Caudate nucleus (tissue), 63 donors: ENCODE measurements at places on chromosomes 1 and 21.

GRCh38 chr21:17758683-17759082, 60.5 kb downstream of the C21orf91 start:
- DNase-seq: no peak

DNA sequence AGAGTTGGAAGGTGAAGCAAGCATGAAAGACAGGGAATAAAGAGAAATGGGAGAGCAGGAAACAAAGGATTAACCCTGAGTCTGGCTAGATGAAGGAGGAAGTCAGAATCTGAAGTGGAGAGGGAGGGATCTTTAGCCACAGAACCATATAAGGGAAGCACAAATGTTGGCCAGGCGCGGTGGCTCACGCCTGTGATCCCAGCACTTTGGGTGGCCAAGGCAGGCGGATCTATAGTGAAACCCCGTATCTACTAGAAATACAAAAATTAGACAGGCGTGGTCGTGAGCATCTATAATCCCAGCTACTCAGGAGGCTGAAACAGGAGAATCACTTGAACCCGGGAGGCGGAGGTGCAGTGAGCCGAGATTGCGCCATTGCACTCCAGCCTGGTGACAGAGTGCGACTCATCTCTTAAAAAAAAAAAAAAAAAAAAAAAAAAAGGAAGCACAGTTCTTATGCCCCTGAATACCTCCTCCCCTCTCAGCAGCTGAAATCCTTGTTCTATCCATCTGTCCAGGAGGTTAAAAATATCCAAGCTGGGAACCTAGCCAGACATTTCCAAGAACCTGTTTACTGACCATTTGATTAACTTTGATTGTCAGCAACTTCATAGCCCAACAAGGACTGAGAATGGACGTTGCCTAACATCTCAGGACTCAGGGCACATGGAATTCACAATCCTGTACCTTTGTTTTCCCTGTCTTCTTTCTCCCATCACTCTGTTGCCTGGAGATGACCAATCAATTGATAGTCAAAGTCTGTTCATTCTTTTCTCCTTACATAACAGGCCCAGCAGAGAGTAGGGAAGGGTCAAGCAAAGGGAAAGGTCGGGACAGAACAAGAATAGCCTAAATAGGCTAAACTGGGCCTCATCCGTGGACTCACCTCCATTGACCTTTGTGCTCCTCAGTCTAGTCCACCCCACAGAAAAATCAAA, 10.6 kb downstream of the TXNIP start:
- no peak for DNase-seq

- DNase-seq: no peak
Observed at GRCh38 chr1:188594542-188595235, 1765.9 kb downstream of the PLA2G4A start.

DNA sequence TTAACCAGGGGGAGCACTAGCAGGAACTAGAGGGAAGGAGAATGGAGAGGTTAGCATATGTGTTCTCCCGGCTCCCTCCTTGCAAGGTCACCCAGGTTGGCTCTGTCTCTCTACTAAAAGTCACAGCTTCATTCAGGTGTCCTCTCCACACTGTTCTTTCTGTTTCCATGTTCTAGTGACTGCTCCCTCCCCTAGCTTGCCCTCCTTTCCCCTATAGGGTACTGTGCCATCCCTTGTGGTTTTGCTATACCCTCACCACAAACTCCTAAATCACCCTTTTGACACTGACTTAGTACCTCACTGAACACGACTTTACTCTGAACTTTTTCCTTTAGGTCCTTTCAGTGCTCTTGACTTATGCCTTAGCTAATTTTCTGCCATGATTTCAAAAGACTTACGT, 389.3 kb downstream of the ST6GALNAC3 start:
- DNase-seq: no peak

GRCh38 chr1:40141878-40142535, 19.2 kb upstream of the RLF start:
- no peak for DNase-seq

GRCh38 chr1:206952171-206952570, 5.9 kb upstream of the PIGR start:
- no peak for DNase-seq
